ENCODE measurements at places on chromosomes 16 and 17.

DNA sequence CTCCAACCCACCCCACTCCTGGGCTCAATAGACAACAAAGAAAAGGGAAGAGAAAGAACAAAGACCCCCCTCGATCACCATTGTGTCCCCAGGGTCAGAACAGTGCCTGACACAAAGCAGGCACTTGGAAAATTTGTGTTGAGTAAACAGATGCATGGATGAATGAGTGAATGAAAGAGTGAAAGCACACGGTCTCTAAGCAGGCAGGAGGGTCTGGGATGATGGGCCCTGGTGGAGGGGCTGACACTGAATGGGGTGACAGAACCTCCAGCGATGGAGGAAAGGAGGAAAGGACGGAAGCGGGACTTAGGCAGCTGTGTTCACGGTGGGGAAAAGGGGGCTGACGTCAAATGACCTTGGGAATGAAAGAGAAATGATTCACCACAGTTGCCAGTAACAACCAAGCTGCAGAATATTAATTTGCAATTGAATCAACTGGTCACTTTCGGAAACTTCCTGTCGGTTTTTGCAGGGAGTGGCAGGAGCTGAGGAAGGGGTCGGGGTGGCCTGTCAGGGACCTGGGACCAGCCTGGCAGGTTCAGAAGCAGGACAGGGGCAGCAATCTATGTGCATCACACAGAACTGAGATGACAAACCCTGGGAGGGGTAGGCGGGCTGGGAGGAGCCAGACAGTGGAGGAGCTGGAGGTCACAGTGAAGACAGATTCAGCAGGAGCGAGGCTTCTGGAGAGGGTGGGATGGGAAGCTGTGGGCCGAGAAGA lies 6.7 kb upstream of the GAST start:
- no peak for DNase-seq

DNA sequence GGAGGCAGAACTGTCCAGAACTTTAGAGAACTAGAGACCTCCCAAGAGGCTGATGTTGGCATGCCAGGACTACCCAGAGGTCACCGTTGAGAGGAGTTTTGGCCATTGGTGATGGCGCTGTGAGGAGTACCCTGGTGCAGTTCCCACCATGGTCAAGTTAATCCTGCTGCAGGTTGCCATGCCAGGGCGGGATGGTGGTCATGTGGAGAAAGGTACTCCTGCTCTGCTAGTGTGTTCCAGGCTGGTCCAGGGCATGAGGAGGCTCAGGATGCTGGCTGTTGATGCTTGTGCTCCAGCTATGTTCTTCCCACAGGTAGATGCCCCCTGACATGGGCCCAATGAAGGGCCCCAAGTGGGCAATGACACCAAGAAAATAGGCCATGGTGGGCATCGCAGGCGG lies 4.1 kb upstream of the PHF12 start:
- no peak for DNase-seq

DNA sequence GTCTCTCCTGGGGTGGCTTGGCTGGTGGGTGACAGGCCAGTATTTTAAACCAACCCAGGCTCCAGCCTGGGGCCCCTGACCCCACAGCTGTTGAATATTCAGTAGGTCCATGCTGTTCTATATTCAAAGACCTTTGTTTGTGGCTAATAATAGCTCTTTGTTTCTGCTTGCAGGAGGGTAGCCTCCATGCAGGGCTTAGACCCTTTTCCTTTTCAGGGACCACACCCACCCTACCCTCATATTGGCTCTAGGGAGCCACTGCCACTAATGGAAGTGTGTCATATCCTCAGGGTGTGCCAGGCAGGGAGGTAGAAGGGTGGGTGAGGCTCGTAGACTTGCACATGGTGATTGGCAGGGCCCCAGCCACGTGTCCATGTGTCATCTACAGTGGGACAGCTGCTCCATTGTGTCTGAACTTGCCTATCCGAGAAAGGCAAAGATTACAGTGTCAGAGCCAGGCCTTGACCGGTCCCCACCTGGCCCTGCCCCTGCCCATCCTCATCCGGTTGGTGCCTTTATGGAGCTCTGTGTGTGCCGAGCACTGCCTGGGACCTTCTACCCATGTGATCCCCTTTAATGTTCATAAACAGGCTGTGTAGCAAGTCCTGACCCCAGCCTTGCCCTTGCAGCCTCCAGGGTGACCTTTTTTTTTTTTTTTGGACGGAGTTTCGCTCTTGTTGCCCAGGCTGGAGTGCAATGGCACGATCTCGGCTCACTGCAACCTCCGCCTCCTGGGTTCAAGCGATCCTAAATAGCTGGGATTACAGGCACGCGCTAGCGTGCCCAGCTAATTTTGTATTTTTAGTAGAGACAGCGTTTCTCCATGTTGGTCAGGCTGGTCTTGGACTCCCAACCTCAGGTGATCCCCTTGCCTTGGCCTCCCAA lies 22.1 kb downstream of the TMC7 start:
- no peak for DNase-seq

GRCh38 chr17:31588034-31588433 lies 196.6 kb downstream of the RAB11FIP4 start:
- no peak for DNase-seq

DNA sequence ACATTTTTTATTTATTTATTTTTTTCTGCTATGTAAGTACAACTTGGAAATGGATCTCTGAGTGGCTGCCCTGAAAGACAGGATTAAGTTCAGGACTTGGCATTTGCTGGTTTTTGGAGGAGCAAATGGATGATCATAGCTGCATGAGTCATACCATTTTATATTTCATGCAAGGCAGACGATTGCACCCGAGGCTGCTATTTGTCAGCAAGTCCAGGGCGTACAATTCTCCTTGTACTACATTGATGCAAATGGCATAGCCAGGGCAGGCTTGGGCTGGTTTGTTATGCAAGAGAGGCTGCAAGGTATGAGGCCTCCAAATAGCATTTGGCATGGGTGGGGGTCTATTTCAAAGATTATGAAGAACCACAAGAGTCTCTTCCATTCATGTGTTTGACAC lies 81.2 kb upstream of the CACNG3 start:
- DNase-seq = no peak

GRCh38 chr16:3188925-3189825 lies 1.2 kb downstream of the OR1F1 start:
- DNase-seq = peak; percentile 55

DNA sequence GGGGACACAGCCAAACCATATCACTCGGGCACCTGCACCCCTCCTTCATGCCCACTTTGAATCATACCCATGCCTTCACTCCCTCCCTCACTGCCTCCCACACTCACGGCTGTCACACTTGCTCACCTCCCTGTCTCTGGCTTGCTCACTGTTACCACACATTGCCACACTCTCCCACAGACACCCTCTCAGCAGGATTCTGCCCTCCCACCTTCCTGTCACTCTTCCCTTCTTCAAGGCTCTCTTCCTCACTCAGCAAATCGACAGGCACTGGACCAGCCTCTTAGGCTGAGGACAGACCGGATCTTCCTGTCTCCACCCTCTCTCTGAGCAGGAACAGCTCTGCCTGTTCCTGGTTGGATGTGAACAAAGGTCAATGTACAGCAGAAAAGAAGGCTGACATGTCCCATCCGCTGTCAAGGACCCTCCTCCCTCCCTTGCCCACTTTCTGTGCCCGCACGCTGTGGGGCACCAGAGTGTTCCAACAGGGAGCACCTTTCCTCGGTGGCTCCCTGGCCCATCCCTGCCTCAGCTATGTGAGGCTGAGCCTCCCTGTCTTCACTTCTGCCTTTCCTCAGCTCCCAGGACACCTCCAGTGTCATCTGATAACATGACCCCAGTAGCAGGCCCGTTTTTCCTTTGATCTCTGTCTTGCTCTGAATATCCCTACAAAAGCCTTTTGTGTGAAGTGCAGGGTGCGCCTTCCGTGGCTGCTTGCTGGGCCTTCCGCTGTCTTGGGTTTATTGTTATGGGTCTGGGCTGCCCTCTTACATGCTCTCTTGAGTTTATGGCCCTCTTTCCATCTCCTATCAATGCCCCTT lies 47.0 kb downstream of the CCDC182 start:
- DNase-seq = no peak

GRCh38 chr17:31738488-31738887 lies 120.6 kb downstream of the COPRS start:
- DNase-seq = no peak

DNA sequence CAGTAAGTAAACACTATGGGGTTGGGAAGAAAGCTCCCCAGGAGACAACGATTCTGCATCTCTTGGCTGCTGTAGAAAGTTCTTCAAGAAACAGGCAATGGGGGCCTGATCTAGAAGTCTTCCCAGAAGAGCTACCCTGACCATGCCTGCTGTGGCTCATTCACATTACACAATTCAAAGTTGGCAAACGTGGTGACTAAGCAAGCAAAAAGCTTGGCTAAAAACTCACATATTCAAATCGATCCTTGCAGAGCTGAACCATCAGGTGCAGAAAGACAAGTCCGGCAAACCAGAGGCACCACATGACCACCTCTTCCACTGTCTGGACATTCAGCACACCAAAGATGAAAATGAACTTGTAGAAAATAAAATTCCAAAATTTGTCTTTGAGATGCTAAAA lies 16.1 kb downstream of the AMFR start:
- DNase-seq = no peak

DNA sequence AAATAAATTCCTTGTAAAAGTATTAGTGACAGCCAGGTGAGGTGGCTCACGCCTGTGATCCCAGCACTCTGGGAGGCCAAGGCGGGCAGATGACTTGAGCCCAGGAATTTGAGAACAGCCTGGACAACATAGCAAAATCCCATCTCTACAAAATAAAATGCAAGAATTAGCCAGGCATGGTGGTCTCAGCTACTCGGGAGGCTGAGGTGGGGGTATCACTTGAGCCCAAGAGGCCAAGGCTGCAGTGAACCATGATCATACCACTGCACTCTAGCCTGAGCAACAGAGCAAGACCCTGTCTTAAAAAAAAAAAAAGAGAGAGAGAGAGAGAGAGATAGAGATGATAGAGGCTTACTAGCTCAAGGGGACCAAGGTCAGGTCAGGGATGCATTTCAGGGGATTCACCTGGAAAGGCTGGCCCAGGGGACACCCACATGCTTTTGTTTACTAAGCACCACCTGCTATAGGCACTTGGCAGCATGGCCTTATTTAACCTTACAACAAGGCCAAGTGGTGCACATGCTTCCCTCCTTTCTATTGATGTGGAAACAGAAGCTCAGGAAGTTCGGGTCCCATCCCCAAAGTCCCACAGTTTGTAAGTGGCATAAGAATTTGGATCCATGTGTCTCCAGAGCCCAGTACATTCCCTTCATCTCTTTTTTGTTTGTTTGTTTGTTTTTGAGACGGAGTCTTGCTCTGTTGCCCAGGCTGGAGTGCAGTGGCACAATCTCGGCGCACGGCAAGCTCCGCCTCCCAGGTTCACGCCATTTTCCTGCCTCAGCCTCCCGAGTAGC lies 12.4 kb upstream of the SRCIN1 start:
- peak; percentile 1 for DNase-seq

DNA sequence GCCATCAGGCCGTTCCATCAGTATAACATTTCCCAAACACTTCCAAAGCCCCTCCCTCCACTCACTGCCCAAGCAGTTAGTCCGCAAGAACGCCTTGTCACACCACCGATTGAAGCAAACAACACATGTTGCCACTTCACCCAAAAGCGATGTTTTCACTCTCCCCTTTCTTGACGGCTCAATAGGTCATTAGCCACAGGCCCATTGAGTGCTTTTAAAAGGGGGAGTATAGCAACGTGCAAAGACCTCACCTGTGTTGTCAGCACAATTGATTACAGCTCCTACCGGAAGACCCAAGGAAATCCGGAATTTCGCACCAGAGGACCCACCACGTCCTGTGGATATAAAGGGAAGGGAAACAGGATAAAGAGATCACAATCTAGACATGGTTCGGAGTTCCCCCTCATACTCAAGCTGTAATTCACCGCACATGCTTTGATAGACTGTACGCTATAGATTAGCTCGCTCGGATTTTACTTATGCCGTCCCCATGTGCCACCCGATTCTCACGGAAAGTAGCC lies 690 bp downstream of the RPL23 start:
- DNase-seq = no peak

- no peak for DNase-seq
Measured at GRCh38 chr16:65201511-65201910, 79.6 kb upstream of the CDH11 start.

DNA sequence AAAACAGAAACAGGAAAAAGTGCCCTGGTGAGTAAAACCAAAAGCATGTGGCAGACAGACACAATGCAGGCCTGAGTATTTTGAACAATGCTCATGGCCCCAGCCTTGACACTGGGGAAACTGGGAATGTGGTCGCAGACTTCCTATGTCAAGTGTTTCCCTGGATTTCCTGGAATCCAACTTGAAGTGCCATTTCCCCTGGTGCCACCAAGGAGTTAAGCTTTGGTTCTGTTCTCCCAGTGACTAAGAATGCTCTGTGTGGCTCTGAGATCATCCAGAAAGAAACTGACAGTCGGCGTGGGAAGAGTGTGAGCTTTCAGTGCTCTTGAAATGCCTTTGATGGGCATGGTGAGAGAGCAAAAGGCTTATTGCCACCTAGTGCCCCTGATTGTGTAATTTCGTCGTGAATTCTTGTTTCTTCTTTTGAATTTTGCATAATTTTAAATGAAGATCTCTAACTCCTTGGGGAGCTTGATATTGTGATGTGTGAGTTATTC lies 96.0 kb downstream of the YPEL2 start:
- no peak for DNase-seq

Measured in GM12891 (cell line).